ENCODE measurements at places on chromosomes 11 and 22.
A peak's percentile ranks its signal among the peaks of the same experiment; 100 is the strongest.

DNA sequence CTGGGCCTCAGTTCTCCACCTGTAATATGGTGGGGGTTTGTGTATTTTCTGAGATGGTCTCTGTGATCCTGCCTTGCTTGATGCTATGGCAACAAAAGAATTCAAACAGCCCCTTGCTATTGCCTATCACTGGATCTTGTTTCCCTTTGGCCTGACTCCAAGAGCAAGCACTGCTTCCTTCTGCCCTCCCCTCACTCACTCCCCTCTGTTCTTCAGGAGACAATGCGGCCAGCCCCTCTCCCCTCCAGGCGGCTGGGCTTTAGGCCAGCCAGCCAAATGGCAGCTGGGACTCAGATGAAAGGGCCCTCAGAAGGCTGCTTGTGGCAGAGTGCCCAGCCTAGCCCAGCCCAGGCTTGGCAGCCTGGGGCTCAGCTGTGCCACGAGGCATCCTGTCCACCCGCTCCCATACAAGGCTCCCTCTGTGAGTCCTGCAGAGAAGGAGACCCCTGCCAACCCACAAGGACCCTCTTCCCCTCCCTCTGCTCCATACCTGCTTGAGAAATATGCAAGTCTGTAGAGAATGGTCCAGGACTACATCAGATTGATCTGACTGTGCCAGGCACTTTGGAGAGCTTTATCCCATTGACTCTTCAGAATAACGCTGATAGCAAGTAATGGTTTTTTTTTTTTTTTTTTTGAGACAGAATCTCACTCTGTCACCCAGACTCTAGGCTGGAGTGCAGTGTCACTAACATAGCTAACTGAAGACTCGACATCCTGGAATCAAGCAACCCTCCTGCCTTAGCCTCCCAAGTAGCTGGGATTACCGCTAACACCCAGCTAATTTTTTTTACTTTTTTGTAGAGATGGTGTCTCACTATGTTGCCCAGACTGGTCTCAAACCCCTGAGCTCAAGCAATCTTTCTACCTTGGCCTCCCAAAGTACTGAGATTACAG, 7.6 kb upstream of the KCTD14 start:
- peak; percentile 89 for DNase-seq

DNA sequence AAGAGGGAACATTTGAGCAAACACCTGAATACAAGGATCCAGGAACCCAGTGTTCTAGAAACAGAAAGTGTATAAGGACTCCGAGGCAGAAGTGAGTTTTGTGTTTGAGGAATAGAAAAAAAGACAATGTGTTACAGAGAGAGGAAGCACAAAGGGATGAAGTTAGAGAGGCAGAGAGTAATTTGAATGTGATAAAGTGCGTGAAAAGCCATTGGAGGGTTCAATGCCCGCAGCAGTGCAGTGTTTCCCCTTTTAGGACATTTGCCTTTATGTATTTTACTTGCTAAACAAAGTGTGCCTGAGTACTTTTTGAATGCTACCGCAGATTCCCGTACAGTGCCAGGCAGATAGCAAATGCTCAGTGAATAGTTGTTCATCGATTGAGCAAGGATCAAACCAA, 508.5 kb downstream of the RAB38 start:
- no peak for DNase-seq

DNA sequence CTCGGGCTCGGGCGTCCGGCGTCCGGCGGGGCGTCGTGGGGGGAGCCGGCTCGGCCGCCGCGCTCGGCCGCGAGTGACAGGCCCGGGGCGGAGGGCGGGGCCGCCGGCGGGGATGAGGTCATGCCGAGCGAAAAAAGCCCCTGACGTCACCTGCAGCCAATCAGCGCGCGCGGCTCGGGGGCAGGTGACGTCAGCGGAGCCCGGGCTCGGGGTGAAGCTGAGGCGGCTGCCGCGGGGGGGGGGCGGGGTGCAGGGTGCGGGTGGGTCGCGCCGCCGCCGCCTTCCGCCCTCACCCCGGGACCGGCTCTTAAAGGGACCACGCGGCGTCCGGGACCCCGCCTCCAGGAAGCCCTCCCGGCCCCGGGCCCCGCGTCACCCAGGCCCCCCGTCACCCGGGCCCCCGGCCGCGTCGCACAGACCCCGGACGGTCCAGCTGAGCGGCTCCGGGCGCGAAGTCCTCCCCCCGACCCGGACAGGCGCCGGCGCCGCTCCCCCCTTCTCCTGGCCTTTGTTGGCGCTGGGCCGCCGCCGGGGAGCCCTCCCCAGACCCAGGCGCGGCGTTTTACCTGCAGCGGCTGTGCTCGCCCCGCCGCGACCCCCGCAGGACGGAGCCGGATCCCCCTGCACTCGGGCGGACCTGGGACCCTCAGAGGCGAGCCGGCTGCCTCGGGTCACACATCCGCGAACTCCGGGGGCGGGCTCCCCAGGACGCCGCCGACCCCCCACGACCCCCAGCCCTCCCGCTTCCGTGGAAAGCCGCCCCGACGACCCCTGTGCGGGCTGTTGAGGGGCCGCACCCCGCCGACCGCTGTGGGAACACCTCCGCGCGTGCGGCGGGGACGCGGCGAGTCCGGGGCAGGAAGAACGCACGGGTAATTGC, at the start of gene DUSP8:
Gene DUSP8, minus strand, starts transcription at position 75 of the 880 bp plus-strand sequence. CDS start 6,445 bp downstream, outside the sequence.
- DNase-seq = peak; percentile 92

GRCh38 chr11:23632293-23632692, 772.0 kb upstream of the CCDC179 start:
- no peak for DNase-seq

GRCh38 chr11:65188486-65188885, 6.8 kb downstream of the CAPN1 start:
- DNase-seq = no peak

DNA sequence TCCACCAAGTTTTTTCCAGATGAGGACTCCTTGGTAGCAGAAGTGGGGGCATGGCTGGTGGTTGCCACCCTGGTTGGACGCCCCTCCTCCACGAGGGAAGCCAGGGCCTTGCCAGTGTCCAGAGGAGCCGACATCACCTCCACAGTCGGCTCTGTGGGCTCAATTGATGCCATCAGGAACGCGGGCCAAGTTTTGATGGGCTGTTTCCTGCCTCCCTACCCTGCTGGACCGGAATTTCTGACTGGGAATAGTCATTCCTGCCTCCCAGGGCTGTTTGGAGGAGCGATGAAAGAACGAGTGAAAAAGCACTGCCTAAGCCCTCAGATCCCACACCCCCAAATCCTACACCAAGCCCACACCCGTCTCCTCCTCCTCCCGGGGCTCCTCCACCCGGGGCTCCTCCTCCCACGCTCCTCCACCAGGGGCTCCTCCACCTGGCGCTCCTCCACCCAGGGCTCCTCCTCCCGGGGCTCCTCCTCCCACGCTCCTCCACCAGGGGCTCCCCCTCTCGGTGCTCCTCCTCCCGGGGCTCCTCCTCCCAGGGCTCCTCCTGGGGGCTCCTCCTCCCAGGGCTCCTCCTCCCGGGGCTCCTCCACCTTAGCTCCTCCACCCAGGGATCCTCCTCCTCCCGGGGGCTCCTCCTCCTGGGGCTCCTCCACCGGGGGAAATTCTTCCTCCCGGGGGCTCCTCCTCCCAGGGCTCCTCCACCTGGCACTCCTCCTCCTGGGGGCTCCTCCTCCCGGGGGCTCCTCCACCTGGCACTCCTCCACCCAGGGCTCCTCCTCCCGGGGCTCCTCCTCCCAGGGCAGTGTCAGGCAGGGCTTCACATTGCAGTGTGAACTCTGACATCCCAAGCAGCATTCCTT, 10.0 kb upstream of the PRR5 start:
- DNase-seq = no peak

GRCh38 chr11:61297746-61298145, 2.6 kb upstream of the VWCE start:
- DNase-seq = peak; percentile 85

- peak; percentile 89 for DNase-seq
Observed at GRCh38 chr11:129861702-129862522, 33.5 kb downstream of the NFRKB start.

DNA sequence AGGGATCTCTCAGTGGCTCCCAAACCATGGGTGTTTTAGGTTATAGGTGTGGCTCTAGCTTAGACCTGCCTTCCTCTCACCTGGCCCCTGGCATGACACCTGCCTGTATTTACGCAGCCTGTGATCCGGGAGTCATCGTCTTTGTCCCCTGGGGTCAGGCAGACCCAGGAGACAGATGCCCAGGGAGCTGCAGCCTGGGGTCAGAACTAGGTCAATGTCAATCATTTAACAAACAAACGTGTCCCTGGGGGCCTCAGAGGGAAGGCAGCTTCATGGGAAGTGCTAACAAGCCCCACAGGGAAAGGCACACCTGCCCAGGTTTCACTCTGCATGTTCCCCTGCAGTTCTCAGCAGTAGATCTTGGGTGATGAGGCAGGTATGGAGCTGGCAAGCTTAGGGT, 12.0 kb downstream of the BACE1-AS start:
- no peak for DNase-seq

GRCh38 chr22:46234969-46235368, 15.1 kb downstream of the CDPF1 start:
- no peak for DNase-seq

GRCh38 chr11:75351791-75352587, 528 bp upstream of the ARRB1 start:
- DNase-seq = peak; percentile 39

- DNase-seq = peak; percentile 3
Observed at GRCh38 chr11:85088286-85088685, 538.9 kb downstream of the DLG2 start.

DNA sequence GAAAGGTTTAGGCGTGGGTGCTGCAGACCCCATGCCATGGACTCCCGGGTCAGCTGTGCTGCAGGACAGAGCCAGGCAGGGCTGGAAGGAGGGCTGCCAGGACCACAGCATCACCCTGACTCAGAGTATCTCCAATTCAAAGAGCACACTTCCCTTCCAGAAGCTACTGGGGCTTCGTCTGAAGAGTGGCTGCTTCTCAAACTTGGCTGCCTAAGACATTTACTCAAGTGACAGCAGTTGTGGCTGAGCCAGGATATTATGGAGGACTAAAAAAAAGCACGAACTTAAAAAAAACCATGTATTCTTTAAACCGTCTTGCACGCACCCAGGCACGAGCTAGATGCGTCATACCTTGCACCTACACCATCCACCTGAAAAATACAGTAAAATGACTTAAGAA, 13.0 kb upstream of the BID start:
- no peak for DNase-seq

DNA sequence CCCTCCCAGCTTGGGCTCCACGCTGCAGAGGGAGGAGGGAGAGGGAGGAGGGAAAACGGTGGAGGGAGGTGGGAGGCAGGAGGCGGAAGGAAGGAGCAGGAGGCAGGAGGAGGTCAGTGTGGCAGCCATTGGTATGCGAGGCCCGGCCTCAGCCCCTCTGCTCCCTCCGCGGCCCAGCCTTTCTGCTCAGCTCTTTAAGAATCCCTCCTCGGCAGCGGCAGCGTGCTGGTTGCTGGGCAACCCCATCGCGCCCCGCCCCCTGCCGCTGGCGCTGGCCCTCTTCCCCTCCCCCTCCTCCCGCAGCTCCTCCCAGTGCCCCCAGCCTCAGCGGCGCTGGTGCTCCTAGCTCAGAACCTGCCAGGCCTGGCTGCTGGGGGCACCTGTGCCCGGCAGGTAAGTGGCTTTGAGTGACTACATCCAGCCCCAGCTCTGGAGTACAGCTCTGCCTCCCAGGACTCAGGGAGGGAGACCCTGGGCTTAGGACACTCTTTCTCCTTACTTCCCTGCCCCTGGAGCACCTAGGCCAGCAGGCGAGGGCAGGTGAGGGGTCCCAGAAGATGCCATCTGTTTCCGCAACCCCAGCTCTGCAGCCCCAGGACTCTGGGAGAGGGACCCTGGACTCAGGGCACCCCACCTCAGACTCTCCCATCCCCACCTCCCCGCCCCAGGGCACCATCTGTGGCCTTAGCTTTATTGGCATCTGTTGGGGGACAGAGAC, 7.2 kb upstream of the FLRT1 start:
- DNase-seq = peak; percentile 38

DNA sequence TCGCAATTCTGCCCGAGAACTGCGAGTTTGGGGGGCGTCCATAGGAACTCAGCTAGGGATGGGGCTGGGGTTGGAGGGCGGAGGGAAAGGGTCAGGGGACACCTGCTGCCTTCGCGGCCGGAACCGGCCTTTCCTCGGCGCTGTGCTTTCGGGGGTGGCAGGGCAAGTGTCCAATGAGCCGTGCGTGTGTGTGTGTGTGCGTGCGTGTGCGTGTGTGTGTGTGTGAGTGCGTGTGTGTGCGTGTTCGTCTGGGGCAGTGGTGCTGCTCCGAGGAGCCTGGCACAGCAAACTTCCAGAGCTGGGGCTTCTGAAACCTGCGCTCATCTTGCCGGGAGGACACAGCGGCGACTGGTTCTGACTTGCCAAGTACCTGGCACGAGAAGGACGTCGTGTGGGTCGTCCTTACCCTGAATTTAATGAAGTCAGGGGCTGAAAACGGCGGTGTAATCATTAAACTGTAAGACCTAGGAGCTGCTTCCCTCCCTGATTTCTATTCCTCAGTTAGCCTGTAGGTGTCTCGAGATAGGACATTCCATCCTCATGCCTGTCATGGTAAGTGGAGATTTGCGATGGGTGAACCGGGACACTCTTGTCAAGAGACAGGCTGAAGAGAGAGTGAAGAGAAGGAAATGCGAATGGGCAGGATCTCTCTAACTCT, 27.0 kb upstream of the AMOTL1 start:
- DNase-seq = peak; percentile 73

DNA sequence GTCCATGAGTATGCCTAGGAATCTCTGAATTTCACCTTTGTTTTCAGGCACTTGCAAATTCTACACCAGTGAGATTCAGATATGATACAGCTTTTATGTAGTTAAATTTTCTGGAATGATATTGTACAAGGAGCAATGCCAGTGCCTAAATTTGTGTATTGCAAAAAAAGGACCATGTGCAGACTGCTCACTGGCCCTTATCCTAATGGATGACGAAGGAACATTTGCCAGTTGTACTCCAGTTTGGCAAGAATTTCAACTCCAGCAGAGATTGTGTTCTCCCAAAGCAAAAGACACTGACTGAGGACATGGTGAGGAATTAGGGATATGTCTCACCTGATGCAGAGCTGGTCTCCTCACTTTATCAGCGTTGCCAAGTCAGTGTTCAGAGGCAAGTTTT, 8.6 kb downstream of the NAT10 start:
- no peak for DNase-seq

DNA sequence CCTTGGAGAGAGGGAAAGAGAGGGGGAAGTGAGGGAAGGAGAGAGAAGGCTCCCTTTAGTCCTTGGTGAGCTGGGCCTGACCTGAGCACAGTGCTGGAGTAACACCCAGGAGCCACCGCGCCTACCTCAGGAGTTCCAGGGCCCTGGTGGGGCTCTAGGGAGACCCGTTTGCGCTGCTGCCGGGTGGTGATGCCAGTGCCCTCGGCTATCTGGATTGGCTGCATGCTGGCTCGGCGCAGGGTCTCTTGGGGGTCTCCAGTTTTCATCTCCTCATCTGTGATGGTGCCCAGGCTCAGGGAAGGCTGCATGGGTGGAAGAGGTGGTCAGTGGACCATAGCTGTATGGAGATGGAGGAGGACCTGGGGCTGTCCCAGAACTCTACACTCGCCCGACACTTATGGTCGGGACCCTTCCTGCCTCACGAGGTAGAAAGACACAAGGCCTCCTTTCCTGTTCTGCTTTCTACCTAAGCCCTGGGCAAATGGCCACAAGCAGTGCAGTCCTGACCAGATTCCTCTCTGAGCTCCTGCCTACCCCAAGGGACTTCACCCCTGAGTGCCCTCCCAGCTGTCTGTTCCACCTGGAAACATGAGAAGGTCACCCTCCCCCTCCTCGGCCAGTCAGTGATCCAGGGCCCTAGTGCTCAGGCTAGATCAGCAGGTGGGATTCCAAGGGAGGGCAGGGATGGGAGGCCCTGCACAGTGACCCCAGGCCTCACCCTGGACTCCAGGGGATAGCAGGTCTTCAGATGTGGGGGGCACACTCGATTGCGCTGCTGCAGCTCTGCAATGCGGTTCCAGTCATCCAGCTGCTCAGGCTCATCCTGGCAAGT, 6.0 kb downstream of the IL18BP start:
- no peak for DNase-seq

- no peak for DNase-seq
Observed at GRCh38 chr22:42758931-42759629, 38.4 kb upstream of the A4GALT start.

- no peak for DNase-seq
Observed at GRCh38 chr11:20126724-20127123, 33.6 kb downstream of the DBX1 start.

All from urothelium cell line (cell line).